ENCODE measurements at places on chromosomes 2 and 18. TPM values are rescaled to one million over a fixed set of nuclear protein-coding genes. Genes with fewer than 3 reads are reported as not detected.

GRCh38 chr2:207188626-207189419 is 23.1 kb upstream of the KLF7 start:
- DNase-seq: no peak

- no peak for DNase-seq
Measured at GRCh38 chr18:3923750-3924149, 473.8 kb downstream of the TGIF1 start.

DNA sequence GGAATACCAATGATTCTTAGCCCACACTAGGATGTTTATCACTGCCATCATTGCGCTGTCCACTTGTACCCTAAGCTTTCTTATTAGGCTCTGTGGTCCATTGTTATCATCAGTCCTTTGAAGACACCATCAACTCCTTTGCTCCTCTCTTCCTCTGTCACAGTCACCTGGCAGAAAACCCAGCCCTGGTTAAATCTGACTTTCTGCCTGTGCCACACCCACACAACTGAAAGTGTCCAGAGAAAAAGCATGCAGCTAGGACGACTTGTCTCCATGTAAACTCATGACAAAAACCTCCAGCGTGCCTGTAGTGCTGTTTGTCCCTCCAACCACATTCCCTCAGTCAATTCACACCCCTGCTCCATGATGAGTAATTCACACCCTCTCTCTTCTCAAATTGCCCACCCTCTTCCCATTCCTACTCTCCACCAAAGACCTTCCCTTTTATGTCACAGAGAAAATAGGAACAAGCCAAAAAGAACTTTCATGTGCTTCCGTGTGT is 297.4 kb upstream of the MGAT5 start:
- DNase-seq: no peak

GRCh38 chr18:79815657-79816056 is 17.9 kb downstream of the KCNG2 start:
- no peak for DNase-seq

DNA sequence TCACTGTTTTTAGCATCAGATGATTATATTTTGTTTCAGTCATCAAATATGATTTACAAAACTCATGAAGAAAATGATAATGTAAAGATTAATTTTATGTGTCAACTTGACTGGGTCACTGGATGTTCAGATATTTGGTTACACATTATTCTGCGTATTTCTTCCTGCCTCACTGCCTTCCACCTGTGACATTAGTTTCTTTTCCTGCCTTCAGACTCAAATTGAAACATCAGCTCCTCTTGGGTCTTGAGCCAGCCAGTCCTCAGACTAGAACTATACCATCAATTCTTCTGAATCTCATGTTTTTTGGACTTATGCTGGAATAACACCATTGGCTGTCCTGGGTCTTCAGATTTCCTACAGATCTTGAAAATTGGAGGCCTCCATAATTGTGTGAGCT is 96.7 kb downstream of the ZNF385B start:
- no peak for DNase-seq

DNA sequence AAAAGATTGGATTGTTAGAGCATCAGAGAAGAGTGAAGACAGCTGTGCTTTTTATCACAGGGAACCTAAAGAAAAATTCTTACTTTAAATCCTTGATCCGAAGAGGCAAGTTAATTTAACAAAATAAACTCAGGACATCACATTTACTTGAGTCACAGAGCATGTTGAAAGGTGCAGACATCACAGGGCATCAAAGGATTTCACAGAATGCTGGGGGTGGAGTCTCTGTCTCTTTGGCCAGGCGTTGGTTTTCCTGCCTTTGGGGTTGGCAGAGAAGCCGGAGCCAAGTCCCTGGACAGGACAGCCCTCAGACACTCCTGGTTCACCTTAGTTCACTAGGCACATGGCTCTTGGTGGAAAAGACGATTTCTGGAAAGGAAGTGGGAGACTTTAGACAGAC is 56.3 kb downstream of the SH3RF3 start:
- DNase-seq: no peak

- DNase-seq: no peak
Measured at GRCh38 chr2:198036029-198036879, 231.9 kb downstream of the PLCL1 start.

DNA sequence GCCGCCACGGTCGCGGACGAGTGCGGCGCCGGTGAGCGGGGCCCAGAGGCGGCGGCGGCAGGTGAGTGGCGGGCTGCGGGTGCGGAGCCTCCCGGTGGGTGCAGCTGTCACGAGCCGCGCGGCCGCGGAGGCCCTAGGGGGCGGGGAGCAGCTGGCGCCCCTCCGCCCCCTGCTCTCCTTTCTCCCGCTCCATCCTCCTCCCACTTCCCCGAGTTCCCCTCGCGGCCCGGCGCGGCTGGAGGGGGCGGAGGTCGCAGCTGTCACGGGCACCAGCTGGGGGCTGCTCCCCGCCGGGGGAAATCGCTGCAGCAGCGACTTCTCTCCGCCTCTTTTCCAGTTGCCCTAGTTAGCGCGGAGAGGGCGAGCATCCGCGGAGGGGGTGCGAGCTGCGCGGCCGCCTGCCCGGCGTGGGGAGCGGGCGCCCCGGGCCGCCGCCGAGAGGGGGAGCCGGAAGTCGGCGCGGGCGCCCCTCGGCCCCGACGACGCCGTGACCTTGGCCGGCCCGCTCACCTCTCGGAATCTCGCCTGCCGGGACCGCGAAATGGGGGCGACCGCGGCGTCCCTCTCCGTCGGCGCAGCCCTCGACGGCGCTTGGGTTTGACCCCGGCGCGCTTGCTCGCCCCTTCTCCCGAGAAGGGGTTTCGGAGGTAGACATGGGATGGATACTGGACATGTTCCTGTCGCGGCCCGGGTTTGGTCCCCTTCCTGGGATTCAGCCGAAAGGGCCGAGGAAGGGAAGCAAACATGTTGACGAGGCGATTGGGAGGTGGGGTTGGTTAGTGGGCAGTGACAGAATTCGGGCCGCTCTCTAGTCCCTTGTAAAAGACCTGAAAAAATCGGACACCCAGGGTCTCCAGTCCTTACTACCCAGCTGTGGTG is 727 bp downstream of the NCOA1 start:
- peak; percentile 53 for DNase-seq

GRCh38 chr2:218996937-218997336 is 3.7 kb upstream of the CRYBA2 start:
- DNase-seq: no peak

DNA sequence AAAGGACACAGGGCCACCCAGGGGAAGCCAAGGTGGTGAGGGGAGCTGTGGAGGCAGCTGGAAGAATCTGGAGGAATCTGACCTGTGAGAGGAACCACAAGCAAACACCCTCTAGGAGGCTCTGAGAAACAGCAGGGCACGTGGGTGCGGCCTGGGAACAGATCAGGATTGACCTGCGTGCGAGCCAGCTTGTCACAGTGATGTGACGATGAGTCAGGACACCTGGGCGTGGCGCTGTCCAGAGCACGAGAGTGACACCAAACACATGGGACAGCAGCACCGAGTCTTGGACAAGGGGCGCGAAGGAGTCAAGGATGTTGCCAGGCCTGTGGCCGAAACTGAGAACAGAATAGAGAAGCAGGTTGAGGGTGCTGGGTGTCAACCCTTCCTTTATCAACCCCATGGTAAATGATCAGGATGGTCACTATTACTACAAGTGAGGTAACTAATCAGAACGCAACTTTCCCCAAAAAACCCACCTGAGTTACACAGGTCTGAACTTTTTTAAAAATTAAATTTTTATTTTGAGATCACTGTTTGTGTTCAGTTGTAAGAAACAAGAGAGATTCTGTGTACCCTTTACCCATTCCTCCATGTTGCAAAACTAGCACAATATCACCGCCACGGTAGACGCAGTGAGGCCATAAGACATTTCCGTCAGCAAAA is 637 bp upstream of the SFT2D3 start:
- DNase-seq: no peak

- DNase-seq: no peak
Measured at GRCh38 chr2:210559182-210559581, 2.8 kb downstream of the CPS1 start.

GRCh38 chr18:63146828-63147409 is 172.7 kb downstream of the BCL2 start:
- DNase-seq: no peak

- DNase-seq: no peak
Measured at GRCh38 chr2:232925153-232925820, 55.2 kb downstream of the SNORC start.

- DNase-seq: peak; percentile 9
Measured at GRCh38 chr18:35267809-35268208, 22.2 kb downstream of the ZSCAN30 start.

DNA sequence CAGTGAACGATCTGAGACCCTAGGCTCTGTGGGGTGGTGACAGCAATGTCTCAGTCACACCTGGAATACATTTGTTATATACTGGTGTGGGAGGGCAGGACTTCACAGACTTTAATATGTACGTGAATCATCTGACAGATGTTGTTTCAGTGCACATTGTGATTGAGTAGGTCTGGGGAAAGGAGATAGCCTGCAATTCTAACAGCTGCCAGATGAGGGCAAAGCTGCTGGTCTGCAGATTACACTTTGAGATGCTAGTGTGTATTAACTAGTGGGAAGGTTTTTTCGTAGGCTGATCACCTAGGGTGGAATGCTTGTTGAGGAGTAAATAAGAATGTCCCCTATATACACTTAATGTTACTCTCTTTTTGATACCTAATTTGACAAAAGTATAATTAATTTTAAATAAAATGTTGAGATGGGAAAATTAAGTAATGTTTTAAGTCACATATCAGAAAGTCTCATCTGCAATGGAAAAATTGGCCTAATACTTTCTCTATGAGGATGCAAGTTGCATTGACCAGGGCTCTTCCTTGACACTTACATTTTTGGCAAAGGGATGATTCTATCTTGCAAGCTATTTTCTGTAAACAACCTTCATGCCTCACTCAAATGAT is 496.9 kb upstream of the HNMT start:
- no peak for DNase-seq

- no peak for DNase-seq
Measured at GRCh38 chr2:17518212-17519154, at the start of gene RAD51AP2. Gene RAD51AP2 (minus strand): TSS chr2:17518440. CDS start chr2:17518415, 25 bp downstream.

GRCh38 chr2:189527041-189527750 is 53.4 kb downstream of the SLC40A1 start:
- DNase-seq: no peak

DNA sequence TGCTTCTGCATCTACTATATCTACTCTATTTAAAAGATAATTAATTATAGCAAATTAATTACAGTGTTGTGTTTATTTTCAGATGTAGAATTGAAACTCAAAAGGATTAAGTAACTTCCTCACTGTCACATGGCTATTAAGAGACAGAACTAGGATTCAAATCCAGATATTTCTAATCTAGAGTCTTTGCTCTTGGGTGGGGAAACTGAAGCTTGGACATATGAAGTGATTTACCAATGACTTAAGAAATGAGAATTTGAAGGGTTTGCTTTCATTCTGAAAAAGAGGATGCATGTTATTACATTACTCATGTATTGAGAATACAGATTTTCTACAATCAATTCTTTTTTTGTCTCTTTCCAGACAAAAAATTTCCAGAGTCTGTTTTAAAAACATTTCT is 191.5 kb upstream of the SMAD7 start:
- DNase-seq: no peak

- DNase-seq: no peak
Measured at GRCh38 chr2:204539019-204539385, 6.3 kb upstream of the PARD3B start.

DNA sequence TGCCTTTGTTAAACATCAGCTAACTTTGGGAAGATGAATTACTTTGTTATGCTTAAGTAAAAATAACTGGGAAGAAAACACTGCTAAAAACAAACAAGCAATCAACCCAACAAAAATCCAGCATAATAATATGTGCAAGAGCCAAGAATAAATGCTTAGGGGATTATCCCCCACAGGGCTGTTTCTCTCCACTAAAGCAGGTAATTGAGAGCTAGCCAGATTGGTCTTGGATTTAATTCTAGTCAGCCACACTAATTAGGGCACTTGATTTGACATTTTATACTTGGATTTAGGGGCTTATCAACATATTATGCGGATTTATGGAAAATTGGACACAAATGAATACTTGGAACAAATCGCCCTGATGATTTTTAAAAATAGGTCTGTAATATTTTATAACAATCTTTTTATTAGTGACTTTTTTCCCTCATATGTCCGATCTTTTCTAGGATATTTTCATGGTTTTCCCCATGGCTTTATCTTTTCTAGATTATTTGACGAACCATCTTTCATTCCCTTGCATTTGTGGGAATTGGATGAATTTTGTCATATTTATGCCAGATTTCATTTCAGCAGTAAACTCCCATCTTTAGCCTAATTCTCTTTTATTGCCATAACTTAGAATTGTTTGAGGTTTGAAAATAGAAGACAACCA is 199.1 kb upstream of the NXPH2 start:
- no peak for DNase-seq

DNA sequence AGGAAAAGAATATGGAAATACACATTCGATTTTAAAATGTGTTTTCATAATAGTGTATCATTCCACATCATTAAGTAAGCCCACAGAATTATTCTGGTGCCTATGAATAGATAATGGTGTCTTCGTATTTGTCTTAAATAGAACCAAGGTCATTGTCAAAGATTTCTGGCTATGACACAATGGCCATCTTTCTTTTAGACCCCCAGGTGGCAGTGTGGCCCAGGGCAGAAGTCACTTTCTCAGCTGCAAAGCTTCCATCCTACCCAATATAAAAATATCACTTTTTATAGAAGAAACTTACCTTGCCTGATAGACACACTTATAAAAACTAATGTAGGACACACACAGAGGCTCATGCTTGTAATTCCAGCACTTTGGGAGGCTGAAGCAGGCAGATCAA is 57.5 kb downstream of the ZRANB3 start:
- DNase-seq: peak; percentile 11

DNA sequence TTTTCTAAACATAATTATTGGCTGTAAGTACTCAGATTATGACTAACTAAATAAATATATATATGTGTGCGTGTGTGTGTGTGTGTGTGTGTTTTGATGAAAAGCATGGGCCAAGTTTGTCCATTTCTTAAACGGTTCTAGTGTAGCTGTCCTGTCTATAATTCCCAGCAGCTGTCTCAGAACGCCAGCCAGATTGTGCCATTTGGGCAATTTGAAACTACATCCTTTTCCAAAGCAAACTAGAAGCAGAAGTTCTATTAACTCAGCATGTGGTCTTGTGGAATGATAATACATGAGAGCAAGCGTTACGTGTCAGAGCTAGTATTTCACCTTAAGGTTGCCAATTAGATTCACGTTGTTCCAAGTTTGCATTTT is 1.7 kb downstream of the ARHGAP28 start:
- DNase-seq: no peak

DNA sequence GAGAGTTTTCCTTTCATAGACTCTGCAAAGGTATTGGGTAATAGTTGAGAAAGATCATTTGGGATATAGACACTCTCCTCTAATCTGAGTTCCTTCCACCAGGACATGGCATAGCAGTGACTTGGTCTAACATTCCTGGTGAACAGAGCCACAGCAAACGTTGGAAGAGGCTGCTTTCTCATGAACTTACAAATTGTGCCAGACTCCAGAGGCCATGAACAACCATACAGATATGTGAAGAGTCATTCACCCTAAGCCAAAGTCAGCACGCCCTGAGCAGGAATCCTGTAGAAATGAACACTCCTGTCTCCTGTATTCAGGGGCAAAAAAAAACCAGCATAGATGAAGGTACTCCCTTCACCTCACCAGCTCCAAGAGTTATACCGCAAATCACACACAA is 152.8 kb downstream of the TMEM18 start:
- no peak for DNase-seq

PLEK gene
- 13.6 TPM for total RNA-seq

TDRD15 gene
- not detected for total RNA-seq

ONECUT2 gene
- total RNA-seq: not detected

CRACDL gene
- 0.23 TPM for total RNA-seq

NETO1 gene
- not detected for total RNA-seq

AQP12B gene
- not detected for total RNA-seq

PSMA8 gene
- 0.44 TPM for total RNA-seq

SLC30A3 gene
- total RNA-seq: not detected

DIPK1C gene
- not detected for total RNA-seq

CGREF1 gene
- total RNA-seq: not detected

COL3A1 gene
- not detected for total RNA-seq

All from T-cell (primary cell).